ENCODE measurements at places on chromosomes 5 and 9. TPM values are rescaled to one million over a fixed set of nuclear protein-coding genes. Genes with fewer than 3 reads are reported as not detected.

- H3K4me1 ChIP-seq: no peaks in the 10 kb centered on the region
- no peaks in the 10 kb centered on the region for H3K36me3 ChIP-seq
- DNase-seq: no peak
- H3K27me3 ChIP-seq: peaks cover 57% of the 10 kb centered on the region
Observed at GRCh38 chr5:161850491-161850890, 2.6 kb downstream of the GABRA1 start.

- H3K36me3 ChIP-seq: no peaks in the 10 kb centered on the region
- H3K4me1 ChIP-seq: no peaks in the 10 kb centered on the region
- no peaks in the 10 kb centered on the region for H3K27me3 ChIP-seq
- no peak overlapping the region for H3K27ac ChIP-seq
- H3K4me3 ChIP-seq: no peak overlapping the region
Observed at GRCh38 chr5:32013658-32014057, 160.5 kb downstream of the GOLPH3 start.

GRCh38 chr5:172434251-172434650, 20.1 kb downstream of the SH3PXD2B start:
- no peak for DNase-seq
- no peak overlapping the region for H3K27ac ChIP-seq
- no peaks in the 10 kb centered on the region for H3K27me3 ChIP-seq
- no peak overlapping the region for H3K4me3 ChIP-seq

- no peaks in the 10 kb centered on the region for H3K27me3 ChIP-seq
- H3K27ac ChIP-seq: no peak overlapping the region
- peaks cover 5% of the 10 kb centered on the region for H3K4me1 ChIP-seq
- H3K4me3 ChIP-seq: no peak overlapping the region
- no peaks in the 10 kb centered on the region for H3K36me3 ChIP-seq
Observed at GRCh38 chr5:170219615-170220014, 13.2 kb upstream of the C5orf58 start.

TMEM215 gene
- not detected for total RNA-seq

GRCh38 chr9:81022177-81022576, 667.2 kb downstream of the TLE1 start:
- H3K27ac ChIP-seq: no peak overlapping the region
- no peaks in the 10 kb centered on the region for H3K4me1 ChIP-seq
- H3K36me3 ChIP-seq: no peaks in the 10 kb centered on the region
- no peaks in the 10 kb centered on the region for H3K27me3 ChIP-seq
- DNase-seq: no peak
